Bronchus fibroblast of lung (primary cell): ENCODE measurements at places on chromosomes 13 and 19. TPM values are rescaled to one million over a fixed set of nuclear protein-coding genes. Genes with fewer than 3 reads are reported as not detected.

The TNFSF11 gene
- total RNA-seq = 0.34 and 0.89 TPM in 2 replicates

The C5AR1 gene
- total RNA-seq = 0.15 and 0.17 TPM in 2 replicates

The DMKN gene
- 11.3 and 13.5 TPM in 2 replicates for total RNA-seq

The HDGFL2 gene
- 74.9 and 86.6 TPM in 2 replicates for total RNA-seq

The RXFP2 gene
- total RNA-seq = not detected in 2 replicates
